NCI-H69 (cell line): ENCODE measurements at places on chromosomes 1 and 21.

DNA sequence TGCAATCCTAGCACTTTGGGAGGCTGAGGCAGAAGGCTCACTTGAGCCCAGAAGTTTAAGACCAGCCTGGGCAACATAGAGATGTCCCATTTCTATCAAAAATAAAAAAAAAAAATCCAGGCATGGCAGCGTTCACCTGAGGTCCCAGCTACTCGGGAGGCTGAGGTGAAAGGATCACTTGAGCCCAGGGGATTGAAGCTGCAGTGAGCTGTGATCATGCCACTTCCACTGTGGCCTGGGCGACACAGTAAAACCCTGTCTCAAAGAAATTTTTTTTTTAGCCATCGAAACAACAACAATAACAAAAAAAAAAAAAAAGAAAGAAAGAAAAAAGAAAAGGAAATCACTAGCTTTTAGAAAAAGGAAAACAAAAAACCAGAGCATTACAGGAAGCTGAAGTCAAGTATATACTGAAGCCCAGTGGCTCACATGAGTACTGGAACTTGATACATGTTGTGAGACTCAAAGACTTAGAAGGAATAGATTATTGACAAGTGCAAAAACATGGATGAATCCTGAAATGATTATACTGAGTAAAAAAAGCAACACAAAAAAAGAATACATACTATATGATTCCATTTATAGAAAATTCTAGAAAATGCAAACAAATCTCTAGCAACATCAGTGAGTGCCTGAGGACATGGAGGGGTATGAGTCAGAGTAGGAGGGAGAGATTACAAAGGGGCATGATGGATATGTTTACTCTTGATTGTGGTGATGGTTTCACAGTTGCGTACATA lies 6.1 kb upstream of the RABGAP1L start:
- DNase-seq: peak; percentile 64

GRCh38 chr1:211892577-211892976 lies 62.0 kb upstream of the LPGAT1 start:
- peak; percentile 99 for DNase-seq

DNA sequence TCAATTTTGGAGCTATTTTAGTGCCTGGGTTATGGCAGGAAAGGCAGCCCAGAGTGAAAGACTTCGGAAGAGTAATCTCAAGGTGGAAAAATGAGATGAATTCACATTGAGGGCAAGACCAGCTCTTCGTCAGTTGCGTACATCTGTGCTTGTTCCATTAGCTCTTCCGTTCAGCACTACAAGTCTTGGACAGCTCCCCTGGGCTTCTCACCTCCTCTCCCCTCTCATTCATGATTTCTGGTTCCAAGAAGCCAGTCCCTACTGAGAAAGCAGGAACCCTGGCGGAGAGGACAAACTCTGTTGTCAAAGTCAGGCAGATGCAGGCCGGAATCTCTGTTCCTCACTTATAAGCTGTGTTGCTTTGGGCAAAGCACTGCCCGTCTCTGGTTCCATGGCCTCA lies 76.5 kb downstream of the ACTL8 start:
- DNase-seq: no peak

DNA sequence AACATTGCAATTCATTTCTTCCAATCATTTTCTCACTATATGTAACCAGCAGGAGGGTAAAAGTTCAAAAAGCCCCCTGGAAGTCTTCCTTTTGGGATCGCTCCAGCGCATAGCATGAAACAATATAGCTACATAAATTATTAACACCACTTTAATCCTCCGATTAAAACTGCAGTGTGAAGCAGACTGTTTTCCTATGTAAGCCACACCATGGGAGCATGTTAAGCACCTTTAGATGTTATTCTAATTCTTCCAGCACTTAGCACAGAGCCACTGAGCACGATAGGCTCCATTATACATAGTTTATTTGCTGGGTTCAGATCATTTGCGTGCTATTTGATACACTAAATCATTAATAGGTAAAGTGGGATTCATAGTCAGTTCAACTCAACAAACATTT lies 18.4 kb upstream of the GADD45A start:
- DNase-seq: no peak

DNA sequence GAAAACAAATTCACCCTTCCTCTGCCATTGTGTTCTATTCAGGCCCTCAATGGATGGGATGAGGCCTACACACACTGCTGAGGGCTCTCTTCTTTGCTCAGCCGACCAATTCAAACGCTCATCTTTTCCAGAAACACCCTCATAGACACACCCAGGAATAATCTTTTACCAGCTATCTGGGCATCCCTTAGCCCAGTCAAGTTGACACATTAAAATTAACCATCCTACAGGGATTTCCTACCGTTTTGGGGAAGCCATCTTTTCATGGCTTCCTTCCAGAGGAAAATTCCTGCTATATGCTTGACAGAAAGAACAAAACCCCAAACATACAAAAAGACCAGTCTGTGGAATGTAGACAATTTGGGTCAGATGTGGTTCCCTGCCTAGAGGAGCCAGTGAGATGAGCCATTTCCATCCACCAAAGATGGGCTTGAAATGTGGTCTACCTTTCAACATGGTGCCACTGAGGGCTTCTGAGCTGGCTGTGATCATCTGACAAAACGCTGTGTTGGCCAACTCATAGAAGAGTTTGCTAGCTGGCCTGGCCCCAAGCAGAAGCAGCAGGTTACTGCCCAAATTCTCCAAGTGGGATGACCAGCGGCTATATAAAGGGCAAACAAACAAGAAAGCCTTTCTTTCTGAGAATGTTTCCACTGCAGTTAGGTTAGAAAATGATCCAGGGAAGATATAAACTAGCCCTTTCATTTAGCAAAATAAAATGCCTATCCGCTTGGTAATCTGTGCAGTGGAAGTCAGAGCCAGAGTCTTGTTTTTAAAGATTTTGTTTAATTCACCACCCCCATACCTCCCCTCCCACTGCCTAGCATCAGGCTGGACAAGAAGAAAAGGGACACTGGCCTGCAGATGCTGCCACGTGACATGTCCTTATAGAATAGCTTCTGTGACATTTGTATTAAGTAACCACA lies 69.1 kb upstream of the MRPS6 start:
- no peak for DNase-seq

DNA sequence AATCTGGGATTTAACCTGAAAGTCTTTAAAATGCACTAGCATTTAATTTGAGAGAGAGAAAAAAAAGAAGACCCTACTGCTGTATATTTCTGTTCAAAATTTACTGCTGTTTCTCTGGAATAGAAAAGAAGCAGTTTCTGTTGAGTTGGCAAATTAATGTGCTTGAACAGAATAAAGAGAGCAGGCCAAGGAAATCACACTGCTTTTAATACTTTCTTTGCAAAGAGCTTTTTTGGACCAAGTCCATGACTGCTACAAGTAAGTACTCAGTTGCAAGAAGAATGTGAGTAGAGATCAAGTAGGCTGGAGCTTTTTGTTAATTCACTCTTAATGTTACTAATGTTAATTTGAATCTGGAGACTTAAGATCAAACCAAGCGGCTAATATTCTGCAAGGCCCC lies 336.2 kb upstream of the SGIP1 start:
- DNase-seq: no peak

- DNase-seq: no peak
These were observed 117.7 kb downstream of the LACTBL1 start for GRCh38 chr1:22854688-22855565.
